C1 segment of cervical spinal cord (tissue), 14 donors: ENCODE measurements at places on chromosomes 7 and 10.

- DNase-seq: no peak
These were observed 650.9 kb upstream of the GALNT17 start for GRCh38 chr7:70480927-70481569.

GRCh38 chr10:91552274-91553095 lies 80.4 kb downstream of the PPP1R3C start:
- DNase-seq: no peak

- DNase-seq: no peak
These were observed 49.4 kb downstream of the ZNF467 start for GRCh38 chr7:149723795-149724495.

- no peak for DNase-seq
These were observed 35.0 kb downstream of the VIPR2 start for GRCh38 chr7:159109653-159110035.

DNA sequence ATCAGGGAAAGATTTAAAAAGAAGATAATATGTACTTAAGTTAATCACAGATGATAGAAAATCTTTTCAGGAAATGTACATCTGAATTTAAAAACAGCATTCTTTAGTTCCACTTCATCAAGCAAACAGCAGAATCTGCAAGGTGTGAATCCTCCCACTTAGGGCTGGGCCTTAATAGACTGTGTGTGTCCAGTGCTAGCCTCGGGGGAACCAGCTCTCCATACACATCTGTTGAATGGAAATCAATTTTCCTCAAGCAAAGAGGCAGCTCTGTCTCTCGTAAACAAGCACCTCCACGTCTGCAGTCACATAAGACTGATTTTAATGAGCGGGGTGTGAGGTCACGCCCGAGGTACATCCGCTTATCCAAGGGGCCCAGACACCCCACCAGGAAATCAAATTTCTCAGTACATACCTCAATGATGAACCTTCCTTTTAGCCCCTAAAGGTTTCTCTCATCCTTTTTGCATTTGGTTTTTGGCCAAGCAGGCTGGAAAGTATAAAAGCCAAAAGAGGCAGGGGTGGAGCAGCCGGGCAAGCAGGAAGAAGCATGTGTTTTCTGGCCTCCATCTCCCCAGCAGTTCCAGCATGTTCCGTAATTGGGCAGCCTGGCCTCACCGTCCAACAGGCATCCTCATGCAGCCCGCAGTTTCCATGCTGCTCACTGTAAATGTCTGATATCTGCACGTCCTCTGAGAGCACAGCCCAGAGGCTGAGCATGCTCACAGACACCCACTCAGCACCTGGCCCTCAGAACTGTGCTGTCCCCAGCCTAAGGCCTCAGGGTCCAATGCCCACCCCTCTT lies 131.3 kb downstream of the GLI3 start:
- DNase-seq: no peak

DNA sequence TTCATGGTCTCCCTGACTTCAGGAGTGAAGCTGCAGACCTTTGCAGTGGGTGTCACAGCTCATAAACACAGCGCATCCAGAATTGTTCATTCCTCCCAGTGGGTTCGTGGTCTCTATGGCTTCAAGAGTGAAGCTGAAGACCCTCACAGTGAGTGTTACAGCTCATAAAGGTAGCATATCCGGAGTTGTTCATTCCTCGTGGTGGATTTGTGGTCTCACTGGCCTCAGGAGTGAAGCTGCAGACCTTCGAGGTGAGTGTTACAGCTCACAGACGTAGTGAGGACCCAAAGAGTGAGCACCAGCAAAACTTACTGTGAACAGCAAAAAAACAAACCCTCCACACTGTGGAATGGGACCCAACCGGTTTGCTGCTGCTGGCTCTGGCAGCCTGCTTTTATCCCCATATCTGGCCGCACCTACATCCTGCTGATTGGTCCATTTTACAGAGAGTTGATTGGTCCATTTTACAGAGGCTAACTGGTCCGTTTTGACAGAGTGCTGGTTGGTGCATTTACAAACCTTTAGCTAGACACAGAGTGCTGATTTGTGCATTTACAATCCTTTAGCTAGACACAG lies 308.8 kb downstream of the PTPRN2 start:
- DNase-seq: no peak

GRCh38 chr7:55177068-55177530 lies 158.3 kb downstream of the EGFR start:
- no peak for DNase-seq

- no peak for DNase-seq
These were observed 287.7 kb downstream of the ABCA13 start for GRCh38 chr7:48458701-48459524.

- no peak for DNase-seq
These were observed 523 bp downstream of the PURB start for GRCh38 chr7:44884621-44885393.

DNA sequence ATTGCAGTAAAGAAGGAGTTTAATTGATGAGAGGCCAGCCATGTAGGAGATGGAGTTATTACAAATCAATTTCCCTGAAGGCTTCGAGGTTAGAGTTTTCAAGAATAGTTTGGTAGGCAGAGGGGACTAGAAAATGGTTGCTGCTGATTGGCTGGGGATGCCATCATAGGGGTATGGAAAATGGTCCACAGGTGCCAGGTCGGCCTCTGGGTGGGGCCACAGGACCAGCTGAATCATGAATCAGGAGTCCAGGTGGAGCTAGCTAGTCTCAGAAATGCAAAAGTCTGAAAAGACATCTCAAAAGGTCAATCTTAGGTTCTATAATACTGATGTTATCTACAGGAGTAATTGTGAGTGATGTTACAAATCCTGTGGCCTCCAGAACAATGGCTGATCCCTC lies 714.0 kb upstream of the GHITM start:
- no peak for DNase-seq

GRCh38 chr7:33854178-33854577 lies 51.2 kb upstream of the BMPER start:
- DNase-seq: no peak

- no peak for DNase-seq
These were observed 90.8 kb downstream of the ELAPOR2 start for GRCh38 chr7:86968618-86969017.

DNA sequence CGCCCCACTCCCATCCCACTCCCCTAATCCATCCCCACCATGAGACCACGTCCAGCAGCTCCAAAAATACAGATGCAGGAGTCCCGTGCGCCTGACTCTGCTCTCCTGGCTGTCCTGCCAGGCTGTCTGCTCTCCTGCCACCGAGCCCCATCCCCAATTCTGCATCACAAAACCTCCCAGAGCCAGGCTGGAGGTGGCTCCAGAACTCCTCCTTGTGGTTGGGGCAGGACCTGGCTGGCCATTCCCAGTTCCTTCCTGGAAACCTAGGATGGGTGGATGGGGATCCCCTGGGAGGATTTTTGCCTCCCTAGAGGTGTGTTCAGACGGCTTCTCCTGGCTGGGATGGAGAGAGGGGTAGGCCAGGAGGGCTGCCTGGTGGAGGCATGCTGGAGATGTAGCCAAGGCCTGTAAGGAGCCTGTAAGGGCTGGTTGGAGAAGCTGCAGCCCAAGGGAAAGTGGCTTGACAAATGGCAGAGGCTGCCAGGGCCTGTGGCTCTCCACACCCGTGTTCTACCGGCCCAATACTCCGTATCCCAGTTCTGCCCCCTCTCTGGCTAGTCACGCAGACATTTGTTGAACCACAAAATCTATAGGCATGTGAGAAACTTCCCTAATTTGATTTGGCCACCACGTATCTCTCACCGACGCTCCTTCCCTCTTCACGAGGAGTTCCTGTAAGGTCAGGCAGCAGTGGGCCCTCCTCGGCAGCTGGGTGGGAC lies 99.3 kb downstream of the ARHGAP22 start:
- no peak for DNase-seq

GRCh38 chr10:106502641-106503040 lies 661.9 kb downstream of the SORCS1 start:
- no peak for DNase-seq

- DNase-seq: no peak
These were observed 12.0 kb upstream of the SP8 start for GRCh38 chr7:20798694-20799121.

DNA sequence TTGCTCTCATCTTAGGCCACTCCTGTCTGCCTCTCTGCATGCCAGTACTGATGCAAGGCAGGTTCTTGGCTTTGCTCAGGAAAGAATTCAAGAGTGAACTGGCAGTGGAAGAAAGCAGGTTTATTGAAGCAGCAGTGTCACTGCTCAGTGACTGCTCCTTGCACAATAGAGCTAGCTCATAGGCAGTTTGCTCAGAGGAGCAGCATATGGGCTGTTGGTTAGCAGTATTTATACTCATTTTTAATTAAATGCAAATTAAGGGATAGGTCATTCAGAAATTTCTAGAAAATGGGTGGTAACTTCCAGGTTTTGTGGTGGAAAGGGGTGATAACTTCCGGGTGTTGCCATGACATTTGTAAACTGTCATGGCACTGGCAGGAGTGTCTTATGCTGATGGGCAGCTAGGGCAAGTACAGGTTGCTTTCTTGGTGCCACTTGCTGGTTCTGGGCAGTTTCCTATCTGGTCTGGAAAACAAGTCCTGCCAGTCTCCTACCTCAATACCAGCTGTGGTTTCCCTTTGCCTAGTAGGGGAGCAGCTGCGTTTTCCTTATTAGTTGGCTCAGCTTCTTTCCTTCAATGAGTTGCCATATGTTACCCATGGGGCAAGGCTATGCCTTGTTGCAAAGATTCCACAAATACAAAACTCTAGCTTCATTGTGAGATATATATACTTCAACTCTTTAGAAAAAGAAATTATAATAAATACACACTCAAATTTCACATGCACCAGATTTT lies 64.8 kb upstream of the CALD1 start:
- no peak for DNase-seq

DNA sequence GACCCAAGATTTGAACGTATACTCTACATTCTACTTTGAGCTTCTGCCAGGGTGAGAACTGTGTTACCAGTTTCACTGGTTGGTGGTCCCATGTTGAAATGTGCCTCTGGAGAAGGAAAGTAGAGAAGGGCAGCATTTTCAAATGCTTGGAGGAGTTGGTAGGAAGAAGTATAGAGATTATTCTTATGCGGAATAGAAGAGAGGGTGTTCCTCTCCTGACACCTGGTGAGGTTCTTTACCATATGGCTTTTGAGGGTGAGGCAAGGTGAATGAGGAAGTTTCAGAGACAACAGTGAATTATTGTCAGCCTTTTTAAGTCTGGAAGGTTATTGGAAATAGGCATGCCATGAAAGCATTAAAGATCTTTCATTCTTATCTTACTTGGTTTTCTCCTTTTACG lies 34.3 kb downstream of the R3HCC1L start:
- DNase-seq: no peak

DNA sequence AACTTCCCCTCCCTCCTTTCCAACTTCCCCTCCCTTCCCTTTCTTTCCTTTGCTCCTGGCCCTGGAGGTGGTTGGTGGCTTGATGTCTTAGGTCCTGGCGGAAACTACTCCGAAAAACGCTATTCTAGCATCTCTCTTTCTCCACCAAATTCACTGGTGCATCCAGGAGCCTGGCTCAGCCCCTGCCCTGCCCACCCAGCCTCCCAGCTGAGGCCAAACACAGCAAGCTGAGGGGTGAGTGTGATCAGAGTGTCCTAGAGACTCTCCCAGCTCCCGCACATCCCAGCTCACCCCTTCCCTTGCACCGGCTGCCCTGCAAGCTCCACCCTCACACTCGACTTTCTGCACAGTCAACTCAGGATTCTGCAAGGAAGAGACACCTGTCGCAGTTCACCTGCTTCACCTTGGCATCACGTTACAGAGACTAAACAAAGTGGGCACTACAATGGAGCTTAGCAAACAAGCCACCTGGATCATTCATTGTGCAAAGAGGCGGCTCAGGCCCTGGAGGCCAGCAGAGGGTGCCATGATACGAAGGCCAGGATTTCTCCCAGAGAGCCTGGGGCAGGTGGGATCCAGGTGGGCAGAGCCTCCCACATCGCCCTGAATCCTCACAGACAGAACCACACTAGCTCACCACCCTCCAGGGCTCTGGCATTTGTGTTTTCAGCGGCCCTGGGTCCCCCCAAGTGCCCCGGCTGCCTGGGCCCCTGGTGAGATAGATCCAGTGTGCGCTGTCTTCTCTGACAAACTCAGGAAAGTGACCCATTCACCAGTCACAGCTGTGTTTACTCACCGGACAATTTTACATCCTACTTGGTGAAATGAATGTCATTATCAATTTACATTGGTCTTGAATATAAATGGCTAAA lies 169.6 kb downstream of the TCERG1L start:
- no peak for DNase-seq

DNA sequence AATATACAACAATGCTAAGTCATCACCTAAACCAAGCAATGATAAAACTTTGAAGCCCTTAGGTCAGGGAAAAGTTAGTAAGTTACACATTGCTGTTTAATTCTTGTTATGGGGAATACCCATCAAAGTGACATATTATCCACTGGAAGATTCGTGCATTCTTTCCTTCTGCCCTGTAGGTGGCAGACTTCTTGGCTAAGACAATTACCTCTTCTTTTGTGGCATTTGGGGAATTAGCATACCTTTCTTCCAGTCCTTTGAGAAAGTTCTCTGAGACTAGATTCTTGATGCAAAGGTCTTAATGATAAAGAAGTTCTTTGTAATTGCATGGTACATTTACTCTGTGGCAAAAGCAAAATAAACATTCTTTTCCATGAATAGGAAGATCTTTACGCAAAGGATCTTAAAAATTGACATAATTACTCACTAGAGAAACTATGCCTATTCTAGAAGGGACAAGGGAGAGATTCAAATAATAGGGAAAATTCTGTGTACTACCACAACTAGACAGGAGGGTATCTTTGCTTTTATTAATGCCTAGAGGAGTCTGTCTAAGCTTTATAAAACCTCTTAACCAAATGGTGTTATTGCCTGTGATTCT lies 395.9 kb downstream of the GRM8 start:
- no peak for DNase-seq

DNA sequence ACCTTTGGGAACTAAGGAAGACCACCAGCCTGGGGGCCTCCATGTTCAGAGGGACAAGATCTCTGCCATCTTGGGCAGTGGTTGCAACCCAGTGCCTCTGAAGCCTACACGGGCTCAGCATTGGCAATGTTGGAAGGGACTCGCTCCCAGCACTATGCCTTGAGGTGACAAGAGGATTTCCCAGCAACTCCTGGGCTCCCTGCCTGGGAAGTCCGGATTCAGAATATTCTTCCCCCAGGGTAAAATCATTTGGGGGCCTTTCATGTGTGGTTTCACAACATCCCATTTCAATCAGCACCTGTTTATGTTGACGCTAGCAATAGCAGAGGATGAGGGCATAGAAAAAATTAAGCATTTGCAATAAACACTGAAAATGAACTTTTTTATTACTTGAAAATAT lies 509.8 kb upstream of the MGMT start:
- DNase-seq: no peak

GRCh38 chr7:28328822-28329660 lies 83.3 kb upstream of the CREB5 start:
- no peak for DNase-seq

- DNase-seq: no peak
These were observed 320.9 kb downstream of the WDR11 start for GRCh38 chr10:121171825-121172787.

GRCh38 chr7:33190688-33191304 lies 61.4 kb downstream of the BBS9 start:
- DNase-seq: no peak

- no peak for DNase-seq
These were observed 32.2 kb upstream of the PCBD1 start for GRCh38 chr10:70920519-70920918.
